Ureter (tissue), 1 donor: ENCODE measurements at places on chromosomes 1 and 21.

DNA sequence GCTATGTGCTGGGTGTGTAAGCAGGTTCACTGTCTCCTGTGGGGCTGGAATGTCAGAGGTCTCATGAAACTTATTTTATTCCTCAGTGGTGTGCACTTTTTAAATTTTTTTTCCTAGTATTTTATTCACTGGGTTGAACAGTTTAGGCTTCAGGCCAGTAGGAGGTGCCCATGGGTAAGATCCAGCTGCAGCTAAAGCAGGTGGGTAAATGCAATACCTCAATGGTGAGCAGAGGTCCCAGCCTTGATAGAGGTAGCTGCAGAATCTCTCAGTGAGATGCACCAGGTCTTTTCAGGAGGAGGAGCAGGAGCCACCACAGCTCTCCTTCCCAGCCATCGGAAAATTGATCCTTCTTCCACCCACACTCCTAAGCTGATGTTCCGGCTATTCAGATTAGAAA lies 12.6 kb upstream of the OR6N2 start:
- DNase-seq = no peak

GRCh38 chr21:22125581-22125980 lies 1127.4 kb downstream of the NCAM2 start:
- no peak for DNase-seq

DNA sequence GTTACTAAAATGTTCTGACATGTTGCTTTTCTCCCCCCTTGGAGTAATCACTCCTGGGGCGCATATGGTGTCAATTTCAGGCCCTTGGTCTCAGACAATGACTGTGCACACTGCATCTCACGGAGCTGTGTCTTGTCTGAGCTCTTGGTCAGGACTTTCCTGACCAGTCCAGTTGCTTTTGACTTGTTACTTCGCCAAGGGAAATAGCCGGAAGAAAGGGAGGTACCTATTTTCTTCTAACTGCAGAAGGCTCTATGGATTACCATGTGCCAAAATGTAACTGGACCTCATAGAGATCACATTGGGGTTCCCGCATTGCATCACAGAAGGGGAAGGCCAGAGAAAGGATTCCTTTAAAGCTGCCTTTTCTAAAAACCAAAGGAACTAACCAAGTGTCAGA lies 68.6 kb downstream of the SPAG17 start:
- no peak for DNase-seq

- peak; percentile 48 for DNase-seq
Measured at GRCh38 chr1:67647036-67647798, 37.8 kb upstream of the GADD45A start.

- DNase-seq = peak; percentile 34
Measured at GRCh38 chr1:228875741-228876140, 140.5 kb downstream of the RHOU start.

DNA sequence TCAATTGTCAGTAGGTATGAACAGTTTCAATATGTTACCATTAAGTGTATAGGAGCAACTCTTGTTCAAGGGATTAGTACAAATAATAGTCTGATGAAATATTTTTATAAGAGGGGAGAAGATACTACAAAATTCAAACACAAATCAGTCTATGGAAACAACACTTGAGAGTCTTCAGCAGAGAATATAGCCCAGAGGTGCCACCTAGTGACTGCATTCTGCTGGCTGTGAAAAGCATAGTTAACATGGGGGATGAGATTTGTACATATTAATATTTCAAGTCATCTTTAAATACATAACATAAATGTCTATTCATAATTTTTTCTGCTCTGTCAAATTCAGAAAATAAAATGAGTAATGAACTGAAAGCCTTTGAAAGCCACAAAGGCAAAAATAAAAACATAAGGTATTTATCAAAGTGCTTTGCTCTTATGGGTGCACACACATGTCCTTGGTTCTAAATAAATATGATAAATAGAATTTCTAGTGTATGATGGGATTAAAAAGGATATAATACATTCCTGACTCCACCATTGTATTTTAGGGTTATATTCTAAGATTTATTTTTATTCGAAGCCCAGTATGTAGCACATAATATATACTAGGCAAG lies 440.9 kb upstream of the ZRANB2 start:
- peak; percentile 43 for DNase-seq

DNA sequence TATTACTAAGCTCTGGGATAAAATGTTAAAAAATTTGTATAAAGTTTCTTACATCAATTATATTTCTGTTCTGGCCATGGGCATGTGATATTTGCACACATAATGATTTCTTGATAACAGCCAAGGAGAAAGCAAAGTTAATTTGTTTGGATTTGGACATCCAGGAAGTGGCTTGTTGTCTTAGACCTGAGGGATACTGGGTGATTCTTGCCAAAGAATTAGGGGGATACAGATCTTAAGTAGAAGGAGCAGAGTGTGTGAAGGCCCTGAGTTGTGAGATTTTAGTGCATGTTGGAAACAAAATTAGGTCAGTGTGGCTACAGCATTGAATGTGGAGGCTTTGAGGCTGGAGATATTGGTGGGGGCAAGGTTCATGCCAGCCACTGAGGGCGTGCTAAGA lies 65.6 kb downstream of the NCAM2 start:
- DNase-seq = no peak

- DNase-seq = no peak
Measured at GRCh38 chr1:21526441-21526840, 17.2 kb downstream of the ALPL start.

DNA sequence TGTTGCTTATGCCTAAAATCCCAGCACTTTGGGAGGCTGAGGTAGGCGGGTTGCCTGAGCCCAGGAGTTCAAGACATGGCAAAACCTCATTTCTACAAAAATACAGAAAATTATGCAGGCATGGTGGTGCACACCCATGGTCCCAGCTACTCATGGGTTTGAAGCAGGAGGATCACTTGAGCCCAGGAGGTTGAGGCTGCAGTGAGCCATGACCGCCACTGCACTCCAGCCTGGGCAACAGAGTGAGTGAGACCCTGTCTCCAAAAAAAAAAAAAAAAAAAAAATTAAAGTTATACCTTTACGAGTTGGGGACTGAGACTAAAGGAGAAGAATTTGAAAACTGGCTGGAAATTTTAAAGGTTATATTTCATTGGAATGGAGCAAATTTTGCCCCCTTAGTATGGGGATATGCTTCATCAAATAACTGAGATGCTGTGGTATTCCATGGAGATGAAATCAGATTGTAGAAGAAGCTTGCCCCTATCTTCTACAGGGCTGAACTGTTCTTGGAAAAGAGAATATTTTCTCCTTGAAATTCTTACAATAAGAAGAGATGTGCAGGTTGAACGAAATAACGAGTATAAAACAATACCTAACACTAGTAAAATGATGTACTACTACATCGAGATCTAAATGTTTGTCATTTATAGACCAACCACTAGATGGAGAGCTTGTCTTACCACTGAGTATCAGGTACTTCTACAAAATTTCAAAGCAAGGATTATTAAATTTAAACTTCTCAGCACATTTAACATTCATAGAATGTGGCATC lies 34.9 kb upstream of the SCYL3 start:
- DNase-seq = no peak

- peak; percentile 48 for DNase-seq
Measured at GRCh38 chr1:903721-904271, 19.9 kb upstream of the SAMD11 start.

- no peak for DNase-seq
Measured at GRCh38 chr1:43866201-43866600, 67.4 kb upstream of the ARTN start.

- peak; percentile 38 for DNase-seq
Measured at GRCh38 chr1:20721117-20722061, 3.6 kb upstream of the KIF17 start.

DNA sequence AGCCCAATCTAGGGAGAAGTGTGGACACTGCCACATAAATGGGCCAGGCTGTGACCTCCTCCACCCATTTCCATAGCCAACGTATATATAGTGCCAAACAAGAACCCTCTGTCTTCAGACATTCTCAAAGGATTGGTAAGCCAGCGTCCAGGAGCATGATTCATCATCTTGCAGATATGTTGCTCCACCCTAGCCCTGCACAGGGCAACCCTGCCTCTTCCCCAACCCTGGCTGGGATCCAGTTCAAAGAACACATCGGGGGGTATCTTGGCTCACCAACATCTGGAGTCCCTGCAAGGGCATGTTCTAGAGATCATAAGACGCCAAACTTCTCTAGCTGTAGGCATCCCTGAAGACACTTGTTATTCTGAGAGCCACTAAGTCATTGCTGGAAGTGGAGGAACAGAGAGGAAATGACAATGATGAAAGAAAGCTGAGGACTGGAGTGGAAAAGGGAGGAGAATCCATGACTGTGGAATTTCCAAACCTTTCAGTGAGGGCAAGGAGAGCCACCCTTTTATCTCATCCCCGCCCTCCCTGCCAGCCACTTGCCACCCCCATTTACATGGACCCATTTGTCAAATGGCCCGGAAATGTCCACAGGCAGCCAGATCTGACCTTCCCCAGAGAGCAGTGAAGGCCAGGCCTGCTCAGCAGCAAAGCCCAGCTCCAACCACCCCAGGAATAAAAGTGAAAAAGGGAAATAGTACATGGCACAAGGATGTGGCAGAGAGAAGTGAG lies 144.1 kb upstream of the CTTNBP2NL start:
- DNase-seq = no peak

GRCh38 chr1:234303231-234303630 lies 70.0 kb upstream of the COA6 start:
- DNase-seq = no peak

- DNase-seq = no peak
Measured at GRCh38 chr21:26297851-26298250, 127.3 kb upstream of the APP start.
